ENCODE measurements at places on chromosomes 4 and X.

GRCh38 chr4:98113012-98113411, 30.3 kb downstream of the STPG2 start:
- no peak for DNase-seq

GRCh38 chr4:85399270-85399669, 75.7 kb upstream of the ARHGAP24 start:
- DNase-seq: no peak

DNA sequence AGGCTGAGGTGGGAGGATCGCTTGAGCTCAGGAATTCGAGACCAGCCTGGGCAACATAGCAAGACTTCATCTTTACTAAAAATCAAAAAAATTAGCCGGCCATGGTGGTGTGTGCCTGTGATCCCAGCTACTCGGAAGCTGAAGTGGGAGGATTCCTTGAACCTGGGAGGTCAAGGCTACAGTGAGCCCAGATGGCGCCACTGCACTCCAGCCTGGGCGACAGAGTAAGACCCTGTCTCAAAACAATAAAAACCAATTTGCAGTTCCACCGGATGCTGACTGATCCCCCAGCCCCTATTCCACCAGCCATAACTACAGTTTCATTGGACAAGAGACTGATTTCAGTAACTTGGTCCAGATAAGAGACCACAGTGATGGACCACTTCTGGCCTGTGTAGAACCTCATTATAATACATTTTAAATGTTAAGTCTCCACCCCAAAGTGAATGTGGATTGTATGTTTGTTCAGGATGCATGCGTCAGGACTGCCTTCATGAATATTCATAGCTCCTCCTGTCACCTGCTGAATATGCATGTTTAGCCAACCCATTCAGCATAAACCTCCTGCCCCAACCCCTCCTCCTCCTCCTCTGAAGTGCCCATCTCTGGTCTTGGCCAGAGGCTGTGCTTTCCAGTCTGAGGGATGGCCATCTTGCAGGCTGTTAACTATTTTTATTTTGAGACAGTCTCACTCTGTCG, 2.3 kb upstream of the SLBP start:
- DNase-seq: no peak

DNA sequence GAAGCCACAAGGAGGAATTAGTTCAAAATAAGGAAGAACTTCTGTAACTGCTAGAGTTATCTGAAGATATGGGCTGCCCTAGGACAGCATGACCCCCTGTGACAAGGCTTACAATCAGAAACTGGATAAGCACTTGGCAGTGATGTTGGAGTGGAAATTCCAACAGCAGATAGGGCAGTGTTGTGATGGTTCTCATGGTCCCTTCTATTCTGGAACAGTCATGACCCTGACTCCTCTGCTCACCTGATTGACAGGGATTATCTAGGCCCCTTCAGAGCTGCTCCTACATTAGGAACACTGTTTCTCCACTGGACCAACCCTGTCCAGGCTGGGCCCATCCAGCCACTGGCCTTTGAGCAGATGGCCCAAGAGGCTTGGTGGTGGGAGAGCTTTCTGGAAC, 17.9 kb downstream of the NALF2 start:
- DNase-seq: no peak

- DNase-seq: no peak
These were observed 211.7 kb downstream of the COX18 start for GRCh38 chr4:72857787-72858186.

DNA sequence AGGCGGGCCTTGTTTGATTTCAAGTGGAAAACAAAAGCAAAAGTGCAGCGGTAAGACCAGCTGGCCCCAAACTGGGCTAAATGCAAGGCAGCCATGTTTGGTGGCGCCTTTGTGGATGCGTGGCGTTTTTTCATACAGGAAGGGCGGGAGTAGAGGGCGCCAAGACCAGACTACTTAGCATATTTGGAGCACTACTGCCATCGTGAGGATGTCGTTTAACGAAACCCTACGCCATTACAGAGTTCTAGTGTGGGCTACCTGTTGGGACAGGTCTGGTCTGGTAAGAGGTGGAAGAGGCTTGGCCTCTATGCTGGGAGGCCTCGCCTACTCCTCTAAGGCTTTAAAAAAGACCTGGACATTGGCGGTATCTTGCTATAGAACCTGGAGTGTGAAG, 230.7 kb upstream of the STK26 start:
- DNase-seq: no peak

Measured in NK-92 treated with Interleukin-12 subunit alpha and Interleukin-12 subunit beta, amount 100 ng/mL, for 24 hours (cell line).